ENCODE measurements at places on chromosomes 11 and 22.

DNA sequence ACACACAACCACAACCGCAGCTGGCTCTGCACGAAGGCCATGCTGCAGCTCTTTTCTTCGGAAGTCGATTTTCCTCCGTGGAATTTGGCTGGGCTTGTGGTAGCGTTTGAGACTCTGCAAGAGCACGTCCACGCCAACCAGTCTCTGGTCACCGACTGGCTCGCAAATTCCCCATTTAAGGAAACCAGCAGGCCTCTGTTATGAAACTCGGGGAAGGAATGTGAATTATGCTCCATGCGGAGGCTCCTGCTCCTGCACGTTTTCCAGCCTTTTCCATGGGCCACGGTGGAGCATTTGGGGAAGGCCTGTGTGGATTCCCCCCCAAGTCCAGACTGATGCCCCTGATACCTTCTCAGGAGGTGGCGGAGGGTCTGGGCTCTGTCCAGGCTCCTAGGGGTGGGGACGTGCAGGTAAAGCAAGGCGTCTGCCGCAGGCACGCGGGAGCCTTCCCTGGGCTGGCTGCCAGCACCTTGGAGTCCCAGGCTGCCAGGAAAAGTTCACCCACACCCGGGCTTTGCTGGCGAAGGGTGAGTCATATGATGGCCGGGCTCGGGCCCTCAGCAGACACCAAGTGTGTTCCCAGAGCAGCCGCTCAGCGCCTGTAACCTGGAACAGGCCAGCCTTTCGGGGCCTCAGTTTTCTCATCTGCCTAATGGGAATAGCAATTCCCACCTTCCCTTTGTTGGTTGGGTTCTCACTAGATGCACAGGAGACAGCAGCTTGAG is 41.9 kb downstream of the LRP5 start:
- DNase-seq: no peak

DNA sequence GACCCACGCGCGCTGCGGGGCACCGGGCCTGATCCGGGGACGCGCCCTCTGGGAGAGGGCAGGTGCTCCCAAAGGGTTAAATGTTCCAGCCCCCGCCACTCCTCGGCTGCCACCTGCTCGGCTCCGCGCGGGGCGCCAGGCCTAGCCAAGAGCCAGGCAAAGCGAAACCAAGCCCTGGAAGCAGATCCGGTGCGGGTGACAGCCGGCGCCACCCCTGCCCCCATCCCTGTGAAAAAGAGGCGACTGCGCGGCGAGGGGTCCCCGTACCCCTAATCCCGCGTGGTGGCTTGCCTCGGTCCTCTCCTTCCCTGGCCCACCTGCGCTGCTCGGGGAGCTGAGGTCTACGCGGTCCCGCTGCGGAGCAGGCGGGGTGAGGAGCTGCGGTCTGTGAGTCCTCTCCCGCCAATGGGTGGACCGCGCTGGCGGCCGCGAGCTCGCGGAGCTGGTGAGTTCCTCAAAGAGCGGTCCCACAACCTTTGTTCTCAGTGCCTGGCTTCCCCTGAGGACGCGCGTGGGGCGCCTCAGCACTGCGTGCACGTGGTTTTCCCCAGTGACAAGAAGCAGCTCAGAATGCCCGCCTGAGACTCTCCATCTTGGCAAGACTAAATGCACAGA is at the start of gene ME3:
Gene ME3, minus strand, starts transcription at position 610 of the 615 bp plus-strand sequence.
- DNase-seq: peak; percentile 37

DNA sequence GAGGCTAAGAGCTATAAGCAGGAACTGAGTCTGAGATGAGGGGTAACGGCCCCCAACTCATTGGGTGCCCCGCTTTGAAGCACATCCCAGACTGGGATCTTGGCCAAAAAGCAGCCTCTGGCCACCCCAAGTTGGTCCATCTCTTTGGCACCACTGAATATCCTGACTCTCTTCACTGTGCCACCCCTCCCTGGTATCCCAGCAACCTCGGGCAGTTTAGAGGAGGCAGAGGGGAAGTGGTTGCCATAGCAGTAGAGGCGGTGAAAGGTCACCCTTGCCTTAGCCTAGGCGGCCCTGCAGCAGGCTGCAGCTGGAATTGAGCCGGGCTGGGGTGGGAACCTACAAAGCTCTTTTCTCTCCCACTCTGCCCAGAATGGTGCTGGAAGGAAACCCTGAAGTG is 1.1 kb downstream of the PELI3 start:
- DNase-seq: no peak

GRCh38 chr11:64862987-64863390 is 15.4 kb downstream of the EHD1 start:
- DNase-seq: no peak

GRCh38 chr22:43013355-43014315 is 1.3 kb downstream of the PACSIN2 start:
- DNase-seq: no peak

GRCh38 chr11:45187375-45187774 is 40.9 kb downstream of the PRDM11 start:
- DNase-seq: no peak

GRCh38 chr11:129528296-129528695 is 152.6 kb downstream of the BARX2 start:
- no peak for DNase-seq

GRCh38 chr11:17714870-17715269 is 4.5 kb upstream of the MYOD1 start:
- DNase-seq: no peak

DNA sequence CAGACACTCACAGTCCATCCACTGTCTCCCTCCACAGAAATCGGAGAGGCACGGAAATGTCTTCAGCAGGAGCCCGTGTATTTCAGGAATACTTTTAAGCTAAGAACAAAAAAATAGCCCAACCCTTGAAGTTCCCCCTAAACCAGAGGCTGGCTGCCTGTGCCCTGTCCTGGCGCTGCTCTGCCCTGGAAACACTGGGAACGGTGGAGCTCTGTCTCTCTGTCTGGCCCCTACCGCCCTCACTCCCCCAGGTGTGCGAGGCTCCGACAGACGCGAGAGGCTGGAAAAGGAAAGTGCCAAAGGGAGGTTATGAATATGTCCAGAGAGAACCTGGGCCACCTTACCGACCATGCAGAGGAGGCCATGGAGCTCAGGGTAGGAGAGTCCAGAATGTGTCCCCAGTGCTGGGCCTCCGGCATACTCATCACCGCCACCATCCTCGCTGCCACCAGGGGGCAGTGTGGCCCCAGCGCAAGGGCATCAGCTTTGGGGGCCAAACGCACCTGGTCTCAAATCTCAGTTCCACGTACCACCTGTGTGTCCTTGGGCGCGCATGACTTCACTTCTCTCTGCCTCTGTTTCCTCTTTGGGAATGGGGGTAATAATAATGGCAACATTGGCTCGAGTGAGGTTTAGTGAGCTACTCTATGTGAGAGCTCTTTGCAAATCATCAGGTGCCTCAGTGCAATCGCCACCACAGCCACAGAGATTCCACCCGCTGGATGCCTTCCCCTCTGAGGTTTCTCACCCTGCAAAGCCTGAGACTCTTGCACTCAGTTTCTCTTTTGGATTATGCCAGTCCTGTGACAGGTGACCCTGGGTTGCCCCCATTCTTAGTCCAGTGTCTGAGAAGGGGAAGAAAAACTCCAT is 10.4 kb upstream of the SLCO2B1 start:
- no peak for DNase-seq

DNA sequence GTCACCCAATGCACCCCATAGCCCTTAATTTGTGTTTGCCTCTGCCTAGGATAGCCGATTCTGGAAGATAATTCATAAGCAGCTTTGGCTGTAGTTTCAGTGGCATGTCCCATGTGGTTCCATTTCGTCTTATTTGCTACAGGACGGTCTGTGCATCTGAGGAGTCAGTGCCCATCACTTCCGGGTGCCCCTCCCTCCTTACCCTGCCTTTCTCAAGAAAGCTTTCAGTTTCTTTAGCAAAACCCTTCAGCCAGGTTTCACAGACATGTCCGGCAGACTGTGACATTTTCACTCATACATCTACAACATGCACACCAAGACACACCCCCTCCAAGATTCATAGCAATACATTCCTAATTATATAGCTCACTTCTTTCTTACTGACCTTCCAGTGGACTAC is 14.3 kb downstream of the TP53AIP1 start:
- DNase-seq: no peak

GRCh38 chr11:95931916-95932315 is 8.0 kb upstream of the MTMR2 start:
- no peak for DNase-seq

GRCh38 chr11:105665281-105665680 is 55.4 kb downstream of the GRIA4 start:
- peak; percentile 20 for DNase-seq

DNA sequence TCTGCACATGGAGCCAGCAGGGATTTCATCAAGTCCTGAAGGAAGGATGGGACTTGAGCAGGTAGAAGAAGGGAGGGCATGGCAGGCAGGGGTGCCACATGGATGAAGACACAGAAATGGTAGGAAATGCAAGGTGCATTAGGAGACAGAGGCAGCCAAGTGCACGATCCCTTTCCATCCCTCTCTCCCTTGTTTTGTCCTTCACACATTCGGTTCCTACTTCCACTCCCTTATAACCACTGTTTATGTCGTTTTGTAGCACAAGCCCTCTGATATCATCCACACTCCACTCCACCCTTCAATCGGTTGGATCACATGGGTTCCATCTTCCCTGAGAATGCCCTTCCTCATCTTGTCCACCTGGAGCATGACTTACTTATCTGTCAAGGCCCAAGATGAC is 35.2 kb downstream of the IFT27 start:
- no peak for DNase-seq

DNA sequence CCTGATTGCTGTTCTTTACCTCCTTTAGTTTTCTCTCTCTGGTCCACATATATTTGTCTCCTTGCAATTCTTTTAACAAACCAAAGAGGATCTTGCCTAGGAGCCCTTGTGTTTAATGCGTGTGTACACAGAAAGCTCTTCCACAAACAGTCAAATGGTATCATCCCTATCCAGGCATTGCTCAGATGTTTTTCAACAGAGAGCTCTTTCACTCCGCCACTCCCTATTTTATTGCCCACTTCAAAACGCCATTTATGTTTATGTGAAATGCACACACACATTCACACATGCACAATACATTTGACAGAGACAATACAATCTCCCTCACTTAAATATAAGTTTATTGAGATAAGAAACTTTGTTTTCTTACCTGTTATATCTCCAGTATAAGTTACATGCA is 4.7 kb downstream of the OR5AP2 start:
- DNase-seq: no peak

DNA sequence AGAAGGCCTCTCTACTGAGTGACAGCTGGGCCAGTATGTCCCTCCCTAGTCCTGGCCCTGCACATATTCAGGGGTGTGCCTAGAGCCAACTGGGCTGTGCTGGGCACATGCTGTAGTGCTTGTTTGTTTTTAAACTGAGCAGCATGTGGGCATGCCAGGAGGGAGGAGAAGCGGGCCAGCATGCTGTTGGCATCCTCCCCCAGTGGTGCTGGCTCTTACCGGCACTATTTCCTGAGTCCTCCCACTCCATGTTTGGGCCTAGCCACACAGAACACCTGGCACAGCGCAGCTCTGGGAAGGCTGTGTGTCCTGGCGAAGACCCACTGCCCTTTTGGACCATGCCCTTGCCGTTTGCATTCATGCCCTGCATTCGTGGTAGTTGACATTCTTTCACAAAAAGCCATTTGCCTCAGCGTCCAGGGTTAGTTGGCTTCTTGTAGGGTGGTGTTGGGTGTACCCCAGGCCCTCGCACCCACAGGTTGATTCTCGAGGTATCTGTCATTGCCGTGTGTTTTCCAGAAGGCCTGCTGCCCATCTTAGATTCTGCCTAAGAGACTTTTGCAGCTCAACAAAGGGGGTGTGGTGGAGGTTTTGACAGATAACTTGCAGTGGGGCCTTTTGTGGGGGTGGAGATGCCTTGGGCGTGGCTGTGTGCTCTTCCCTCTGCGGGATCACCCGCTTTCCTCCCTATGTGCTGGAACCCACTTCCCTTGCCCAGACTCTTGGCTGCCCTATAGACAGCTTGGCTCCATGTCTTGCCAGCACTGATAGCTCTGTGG is 13.6 kb downstream of the DGCR8 start:
- peak; percentile 92 for DNase-seq

DNA sequence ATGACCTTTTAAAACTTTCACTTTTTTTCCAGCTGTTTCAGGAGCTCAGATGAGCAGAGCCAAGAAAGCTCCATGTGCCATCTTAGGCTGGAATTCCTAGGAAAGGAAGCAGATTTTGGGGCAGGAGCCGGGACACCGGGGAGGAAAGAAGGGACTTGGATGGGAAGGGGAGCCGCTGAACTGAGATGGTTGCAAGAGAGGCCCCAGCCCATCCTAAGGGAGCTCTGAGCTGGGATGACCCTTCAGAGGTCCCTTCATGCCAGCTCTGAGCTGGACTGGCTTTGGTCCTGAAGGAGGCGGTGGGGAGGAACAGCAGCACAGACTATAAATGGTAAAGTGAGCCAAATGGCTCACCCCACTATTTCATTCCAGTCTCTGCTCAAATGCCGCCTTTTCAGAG is 55.2 kb upstream of the SLC22A12 start:
- no peak for DNase-seq

- DNase-seq: no peak
These were observed 27.8 kb downstream of the RELT start for GRCh38 chr11:73404048-73404447.

GRCh38 chr11:71309611-71310010 is 57.2 kb upstream of the SHANK2 start:
- DNase-seq: no peak

DNA sequence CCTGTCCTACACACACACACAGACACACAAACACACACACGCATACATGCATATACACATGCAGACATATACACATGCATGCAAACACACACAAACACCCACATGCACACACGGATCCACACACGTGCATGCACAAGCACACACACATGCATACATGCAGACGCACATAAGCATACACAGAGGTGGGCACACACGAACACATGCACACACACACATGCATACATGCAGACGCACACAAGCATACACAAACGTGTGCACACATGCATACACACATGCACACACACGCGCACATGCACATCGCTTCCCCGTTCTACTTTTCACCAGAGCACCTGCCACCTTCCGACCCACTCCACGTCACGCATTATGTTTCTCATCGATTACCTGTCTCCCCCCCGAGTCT is 13.2 kb downstream of the PHF21B start:
- no peak for DNase-seq

- DNase-seq: no peak
These were observed 73.3 kb upstream of the ALX4 start for GRCh38 chr11:44383246-44383645.

DNA sequence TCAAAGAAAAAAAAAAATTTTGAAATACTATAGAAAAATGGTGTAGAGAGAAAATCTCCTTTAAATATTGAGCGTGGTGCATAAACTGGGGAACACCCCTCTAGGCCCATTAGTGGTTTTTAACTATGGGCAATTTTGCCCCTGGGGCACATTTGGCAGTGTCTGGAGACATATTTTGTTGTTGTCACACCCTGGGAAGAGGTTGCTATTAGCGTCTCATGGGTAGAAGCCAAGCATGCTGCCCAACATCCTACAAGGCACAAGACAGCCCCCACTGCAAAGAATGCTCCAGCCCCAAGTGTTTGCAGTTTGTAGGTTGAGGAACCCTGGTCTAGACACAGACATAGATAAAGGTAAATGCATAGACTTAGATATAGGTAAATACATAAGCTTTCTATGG is 92.6 kb downstream of the KIAA1671 start:
- no peak for DNase-seq

GRCh38 chr22:18975434-18976196 is 39.5 kb upstream of the PRODH start:
- no peak for DNase-seq

- DNase-seq: no peak
These were observed 113.4 kb downstream of the CASP12 start for GRCh38 chr11:104784684-104785460.

- no peak for DNase-seq
These were observed 485 bp downstream of the KCNJ4 start for GRCh38 chr22:38454353-38455075.

All from cerebellar nuclear complex (tissue), 1 donor.